ENCODE measurements at places on chromosomes 12 and 14.

- DNase-seq, result no peak
Measured at GRCh38 chr14:105299654-105300541, 903 bp downstream of the BRF1 start.

GRCh38 chr12:62886796-62887195 is 48.2 kb downstream of the PPM1H start:
- DNase-seq, result no peak

GRCh38 chr12:14427929-14428328 is 62.4 kb downstream of the ATF7IP start:
- DNase-seq, result no peak

- DNase-seq, result no peak
Measured at GRCh38 chr12:76260390-76260748, 87.8 kb downstream of the BBS10 start.

All from activated naive CD8-positive, alpha-beta T cell treated with anti-CD3 and anti-CD28 coated beads, Interleukin-2, amount 50 U/mL, for 24 hours (primary cell).